ENCODE measurements at places on chromosomes 1 and 21.
A peak's percentile ranks its signal among the peaks of the same experiment; 100 is the strongest.

DNA sequence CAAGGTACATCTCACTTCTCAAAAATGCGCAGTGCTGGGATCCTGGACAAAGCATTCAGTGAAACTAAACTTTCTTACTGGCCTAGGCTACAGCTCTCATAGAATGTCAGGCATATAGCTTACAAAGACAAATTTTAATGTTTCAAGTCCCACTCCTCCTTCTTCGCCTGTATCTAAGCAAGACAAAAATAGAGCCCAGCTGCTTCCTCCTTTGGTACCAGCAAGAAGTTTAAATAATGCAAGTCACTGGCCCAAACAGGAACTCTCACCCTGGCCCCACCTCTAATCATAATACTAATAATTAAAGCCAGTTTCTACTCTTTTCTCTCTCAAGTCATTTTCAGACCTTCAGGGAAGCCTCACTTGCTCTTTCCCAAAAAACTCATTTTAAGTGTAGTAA, 1267.9 kb downstream of the MRPL39 start:
- DNase-seq = no peak

- no peak for DNase-seq
Observed at GRCh38 chr1:226549094-226549936, 751 bp downstream of the STUM start.

DNA sequence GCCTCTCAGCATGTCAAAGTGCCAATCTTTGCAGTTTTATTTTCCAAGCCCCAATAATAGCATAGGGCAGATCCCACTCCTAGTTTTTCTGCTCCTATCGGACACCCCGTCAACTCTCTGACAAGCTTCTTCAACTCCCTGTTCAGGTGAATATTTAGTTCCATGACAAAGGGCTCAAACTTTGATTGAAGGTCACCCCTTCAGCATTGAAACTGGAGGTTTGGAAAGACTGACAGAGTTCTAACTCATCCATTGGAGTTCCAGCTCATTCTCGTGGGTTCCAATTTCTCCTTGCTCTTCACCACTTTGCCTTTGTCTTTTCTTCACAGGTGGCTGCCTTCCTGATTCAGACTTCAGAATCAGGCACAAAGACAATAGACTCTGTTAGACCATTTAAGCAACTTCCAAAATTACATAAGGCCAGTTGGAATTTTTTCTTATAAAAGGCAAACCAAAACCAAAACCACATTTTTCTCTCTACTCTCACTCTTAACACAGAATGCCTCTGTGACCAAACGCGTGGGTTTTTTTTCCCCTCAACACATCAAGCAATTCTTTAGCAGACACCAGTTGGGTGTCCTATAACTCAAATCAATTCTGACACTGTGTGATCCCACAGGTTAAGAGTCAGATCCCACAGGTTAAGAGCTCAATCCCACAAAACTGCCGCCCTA, 169.3 kb upstream of the USP25 start:
- DNase-seq = no peak

DNA sequence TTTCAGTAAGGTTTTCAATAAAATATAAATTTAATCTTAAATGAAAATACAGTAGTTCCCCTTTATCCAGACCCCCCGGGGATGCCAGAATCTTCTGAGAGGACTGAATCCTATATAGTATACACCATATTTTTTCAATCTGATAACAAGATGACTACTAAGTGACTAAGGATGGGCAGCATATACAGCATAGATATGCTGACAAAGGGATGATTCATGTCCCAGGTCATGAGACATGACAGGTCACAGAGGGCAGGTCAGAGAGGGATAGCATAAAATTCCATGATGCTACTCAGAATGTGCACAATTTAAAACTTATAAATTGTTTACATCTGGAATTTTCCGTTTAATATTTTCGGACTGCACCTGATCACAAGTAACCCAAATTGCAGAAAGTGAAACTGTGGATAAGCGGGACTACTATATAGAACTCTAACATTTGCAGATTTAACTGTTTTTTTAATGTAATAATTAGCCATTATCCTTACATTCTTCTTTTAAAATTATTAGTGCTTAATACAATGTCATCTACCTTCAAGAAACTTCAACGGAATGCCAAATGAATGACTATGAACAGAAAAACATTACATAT, 48.8 kb downstream of the LRRC40 start:
- no peak for DNase-seq

- peak; percentile 60 for DNase-seq
Observed at GRCh38 chr1:160428655-160429054, 28.3 kb downstream of the VANGL2 start.

DNA sequence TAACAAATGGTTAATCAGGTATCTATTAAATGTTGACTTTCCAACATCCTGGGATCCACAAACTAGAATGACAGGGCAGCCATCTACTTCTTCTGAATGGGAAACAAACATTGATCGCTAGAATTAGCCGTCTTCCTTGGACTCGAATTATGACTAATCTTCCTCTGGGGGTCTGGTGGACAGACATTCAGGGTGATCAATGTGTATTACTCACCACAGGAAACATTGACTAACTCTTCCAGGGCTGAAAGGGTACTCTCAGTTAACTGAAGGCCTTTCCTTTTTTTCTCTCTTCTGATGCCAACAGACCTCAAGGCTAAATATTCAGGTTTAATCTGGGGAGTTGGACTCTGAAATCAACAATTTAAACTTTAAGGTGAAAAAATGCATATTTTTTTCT, 9.5 kb downstream of the NOL9 start:
- no peak for DNase-seq

GRCh38 chr1:197374428-197374827, 106.4 kb downstream of the CRB1 start:
- DNase-seq = no peak

GRCh38 chr1:171910786-171911185, 69.5 kb downstream of the DNM3 start:
- DNase-seq = no peak

- peak; percentile 66 for DNase-seq
Observed at GRCh38 chr1:185813401-185813979, 79.3 kb downstream of the HMCN1 start.

DNA sequence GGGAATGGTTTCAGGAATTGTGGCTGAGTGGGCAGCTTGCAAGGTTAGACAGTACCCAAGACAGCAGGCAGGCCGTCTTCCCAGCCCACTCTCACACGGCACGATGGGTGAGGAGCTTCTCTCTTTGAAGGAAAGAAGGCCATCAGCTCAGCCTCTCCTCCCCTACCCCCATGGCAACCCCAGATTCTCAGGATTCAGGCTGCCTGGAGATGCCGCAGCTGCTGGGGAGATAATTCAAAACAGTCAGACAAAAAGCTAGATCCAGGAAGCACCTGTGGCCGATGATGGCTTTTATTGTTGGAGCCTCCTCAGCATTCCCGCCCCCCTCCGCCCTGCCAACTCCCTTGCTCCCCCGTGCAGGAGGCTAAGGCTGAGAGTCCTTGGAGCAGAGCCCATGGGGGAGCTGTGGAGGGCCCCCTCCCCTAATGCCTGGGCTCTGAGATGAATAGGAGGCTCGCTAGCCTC, 220.5 kb downstream of the TRABD2B start:
- DNase-seq = no peak

DNA sequence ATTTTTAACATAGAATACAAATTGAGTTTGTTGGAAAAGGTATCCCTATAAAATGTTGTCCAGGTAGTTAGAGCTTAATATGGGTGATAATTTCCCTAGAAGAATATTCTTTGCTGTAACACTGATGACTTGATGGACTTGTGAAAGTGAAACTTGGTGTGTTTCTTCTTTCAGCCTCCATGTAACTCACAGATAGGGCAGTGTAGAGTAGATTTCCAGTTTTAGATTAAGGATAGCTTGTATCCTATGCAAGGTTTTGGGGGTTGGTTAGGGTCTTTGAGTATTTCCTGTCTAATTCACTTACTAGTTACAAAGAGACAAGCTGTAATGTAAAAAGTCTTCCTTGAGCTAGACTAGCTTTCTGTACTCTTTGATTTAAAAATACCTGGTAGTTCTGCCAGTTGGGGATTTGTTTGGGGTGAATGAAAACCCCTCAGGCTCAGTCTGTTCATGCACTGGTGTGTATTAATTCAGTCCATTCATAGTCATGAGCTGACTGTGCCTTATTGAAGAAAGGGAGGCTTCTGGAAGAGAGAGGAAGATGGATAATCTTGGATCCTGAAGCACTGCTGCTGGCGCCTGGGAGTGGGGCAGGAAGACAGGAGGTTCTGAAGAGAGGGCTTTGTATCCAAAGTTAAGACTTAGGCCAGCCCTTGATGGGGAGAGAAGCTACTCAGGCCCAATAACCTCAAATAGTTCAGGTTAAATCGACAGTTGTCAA, 83.6 kb downstream of the CAMTA1 start:
- no peak for DNase-seq

- no peak for DNase-seq
Observed at GRCh38 chr1:177973585-177973984, 3.7 kb upstream of the SEC16B start.

DNA sequence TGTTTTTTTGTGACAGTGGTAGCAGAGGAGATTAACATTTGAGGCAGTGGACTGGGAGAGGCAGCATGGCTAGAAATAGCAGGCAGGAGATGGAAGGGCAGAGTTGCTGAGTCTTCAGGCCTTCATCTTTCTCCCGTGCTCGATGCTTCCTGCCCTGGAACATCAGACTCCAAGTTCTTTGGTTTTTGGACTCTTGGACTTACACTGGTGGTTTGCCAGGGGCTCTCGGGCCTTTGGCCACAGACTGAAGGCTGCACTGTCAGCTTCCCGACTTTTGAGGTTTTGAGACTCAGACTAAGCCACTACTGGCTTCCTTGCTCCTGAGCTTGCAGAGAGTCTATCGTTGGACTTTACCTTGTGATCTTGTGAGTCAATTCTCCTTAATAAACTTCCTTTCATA, 24.2 kb upstream of the LEFTY2 start:
- DNase-seq = no peak

DNA sequence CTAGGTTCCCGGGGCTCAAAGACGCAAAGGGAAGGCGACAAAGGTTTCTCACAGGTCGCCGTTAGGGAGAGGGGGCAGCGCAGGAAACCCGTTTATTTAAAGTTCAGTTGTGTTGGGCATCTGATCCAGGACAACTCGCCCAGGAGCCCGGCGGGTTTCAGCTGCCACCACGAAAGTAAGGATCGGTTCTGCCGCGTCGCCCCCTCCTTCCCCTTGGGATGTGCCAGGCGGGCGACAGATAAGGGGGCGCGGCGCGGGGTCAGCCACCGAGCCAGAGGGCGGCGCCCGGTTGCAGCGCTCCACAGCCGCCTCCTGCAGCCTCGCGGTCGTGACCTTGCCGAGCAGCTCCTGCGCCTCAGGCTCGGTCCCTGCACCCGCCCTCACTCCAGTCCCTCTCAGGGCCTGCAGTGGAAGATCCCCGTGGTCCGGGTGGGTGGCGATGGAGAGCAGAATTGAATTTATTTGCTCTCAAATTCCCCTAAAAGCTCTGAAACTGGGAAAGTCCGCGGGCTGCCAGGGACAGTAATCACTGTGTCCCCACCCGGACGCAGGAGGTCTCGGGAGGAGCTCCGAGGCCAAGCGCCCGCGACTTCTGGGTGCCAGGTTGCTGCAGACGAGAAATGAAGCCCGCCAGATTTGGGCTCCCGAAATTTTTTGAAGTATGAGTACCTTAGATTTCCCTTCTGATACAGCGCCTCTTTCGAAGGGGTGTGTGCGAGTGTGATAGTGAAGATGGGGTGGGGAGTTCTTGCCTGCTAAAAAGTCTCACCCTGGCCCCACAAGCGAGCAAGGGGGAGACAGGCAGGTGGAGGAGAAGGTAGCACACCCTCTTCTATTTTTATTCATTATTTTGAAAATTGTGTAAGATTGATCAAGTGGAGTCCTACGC, 28.4 kb upstream of the NFIA start:
- peak; percentile 28 for DNase-seq

DNA sequence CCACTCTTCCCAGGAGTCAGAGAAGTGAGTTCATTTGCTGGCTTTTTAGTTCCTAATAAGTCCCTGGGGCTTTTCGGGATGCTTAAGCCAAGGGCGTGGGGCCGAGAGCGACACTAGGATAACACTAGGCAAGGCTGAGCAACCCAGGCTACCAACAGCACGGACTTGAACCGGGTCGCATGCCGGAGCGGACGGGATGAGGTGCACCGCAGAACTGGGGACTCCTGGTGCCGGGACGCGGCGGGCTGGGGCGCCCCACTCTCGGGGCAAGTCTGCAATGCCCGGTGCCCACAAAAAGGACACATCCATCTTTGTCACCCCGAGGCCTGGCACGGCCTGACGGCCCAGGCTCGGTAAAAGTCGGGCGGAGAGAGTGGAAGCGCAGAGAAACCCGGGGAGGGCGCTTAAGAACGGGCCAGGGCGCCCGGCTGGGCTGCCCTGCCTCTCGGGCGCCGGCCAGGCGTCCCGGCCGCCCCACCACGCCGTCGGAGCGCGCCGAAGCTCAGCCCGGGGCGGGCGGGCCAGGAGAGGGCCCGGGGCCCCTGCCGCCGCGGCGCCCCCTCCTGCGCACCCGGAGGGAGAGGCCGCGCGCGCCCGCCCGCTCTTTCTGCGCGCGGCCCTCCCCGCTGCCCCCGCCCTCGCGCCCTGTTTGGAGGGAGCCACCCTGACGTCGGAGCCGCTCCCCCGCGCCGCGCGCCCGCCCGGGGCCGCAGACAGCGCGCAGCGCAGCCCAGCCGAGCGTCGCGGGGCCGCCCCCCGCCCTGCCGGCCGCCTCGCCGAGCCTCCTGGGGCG, at the start of gene NBL1:
TSS of gene NBL1 (plus strand) at position 710 of the 793 bp plus-strand sequence. CDS start 10,720 bp downstream, outside the sequence.
- DNase-seq = peak; percentile 52
